ENCODE measurements at places on chromosomes 3 and 15.

DNA sequence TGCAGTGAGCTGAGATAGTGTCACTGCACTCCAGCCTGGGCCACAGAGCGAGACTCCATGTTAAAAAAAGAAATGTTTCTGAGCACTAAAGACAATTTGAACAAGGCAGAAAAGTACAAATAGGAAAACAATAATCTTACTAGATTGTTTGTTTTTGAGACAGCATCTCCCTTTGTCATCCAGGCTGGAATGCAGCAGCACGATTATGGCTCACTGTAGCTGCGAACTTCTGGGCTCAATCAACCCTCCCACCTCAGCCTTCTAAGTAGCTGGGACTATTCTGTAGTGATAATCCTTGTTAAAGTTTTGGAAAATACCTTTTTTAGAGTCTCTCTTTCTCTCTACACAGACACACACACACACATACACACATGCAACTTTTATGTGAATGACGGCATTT, 107.1 kb downstream of the LPP start:
- no peak for DNase-seq

DNA sequence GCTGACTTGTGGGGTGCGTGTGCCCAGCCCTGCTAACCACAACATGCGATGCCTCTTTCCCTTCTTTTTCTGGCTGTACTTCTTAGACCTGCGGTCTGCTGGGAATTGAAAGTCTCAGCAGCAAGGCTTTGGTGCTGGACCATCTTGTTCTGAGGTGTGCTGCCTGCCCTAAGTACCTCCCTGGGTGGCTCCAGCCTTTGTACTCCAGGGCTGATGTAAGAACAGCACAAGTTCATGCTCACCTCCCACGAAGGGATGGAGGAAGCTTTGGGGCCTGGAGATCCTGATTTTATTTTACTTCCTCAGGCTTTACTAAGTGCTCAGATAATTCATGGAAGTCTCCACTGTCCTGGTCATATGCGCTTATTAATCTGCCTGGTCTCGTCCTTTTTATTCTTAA, 28.9 kb downstream of the FAM43A start:
- DNase-seq, result no peak

GRCh38 chr3:197425485-197426120, 127.2 kb upstream of the DLG1 start:
- DNase-seq, result no peak

DNA sequence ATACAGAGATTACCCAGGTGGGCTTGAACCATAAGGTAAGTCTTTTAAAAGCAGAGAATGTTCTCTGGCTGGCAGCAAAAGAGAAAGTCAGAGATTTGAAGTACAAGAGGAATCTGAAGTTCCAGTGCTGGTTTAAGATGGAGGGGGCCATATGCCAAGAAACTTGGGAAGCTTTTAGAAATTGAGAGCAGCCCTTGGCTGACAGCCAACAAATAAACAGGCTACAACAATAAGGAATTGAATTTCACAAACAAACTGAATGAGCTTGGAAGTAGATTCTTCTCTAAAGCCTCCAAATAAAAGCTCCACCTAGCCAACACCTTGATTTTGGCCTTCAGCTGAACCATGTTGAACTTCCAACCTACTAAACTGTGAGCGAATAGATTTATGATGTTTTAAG, 85.7 kb downstream of the TRIM42 start:
- DNase-seq, result no peak

GRCh38 chr3:53807117-53807810, 39.0 kb downstream of the CHDH start:
- DNase-seq, result no peak

GRCh38 chr15:25089577-25089976, 134.8 kb downstream of the SNRPN start:
- DNase-seq, result no peak

DNA sequence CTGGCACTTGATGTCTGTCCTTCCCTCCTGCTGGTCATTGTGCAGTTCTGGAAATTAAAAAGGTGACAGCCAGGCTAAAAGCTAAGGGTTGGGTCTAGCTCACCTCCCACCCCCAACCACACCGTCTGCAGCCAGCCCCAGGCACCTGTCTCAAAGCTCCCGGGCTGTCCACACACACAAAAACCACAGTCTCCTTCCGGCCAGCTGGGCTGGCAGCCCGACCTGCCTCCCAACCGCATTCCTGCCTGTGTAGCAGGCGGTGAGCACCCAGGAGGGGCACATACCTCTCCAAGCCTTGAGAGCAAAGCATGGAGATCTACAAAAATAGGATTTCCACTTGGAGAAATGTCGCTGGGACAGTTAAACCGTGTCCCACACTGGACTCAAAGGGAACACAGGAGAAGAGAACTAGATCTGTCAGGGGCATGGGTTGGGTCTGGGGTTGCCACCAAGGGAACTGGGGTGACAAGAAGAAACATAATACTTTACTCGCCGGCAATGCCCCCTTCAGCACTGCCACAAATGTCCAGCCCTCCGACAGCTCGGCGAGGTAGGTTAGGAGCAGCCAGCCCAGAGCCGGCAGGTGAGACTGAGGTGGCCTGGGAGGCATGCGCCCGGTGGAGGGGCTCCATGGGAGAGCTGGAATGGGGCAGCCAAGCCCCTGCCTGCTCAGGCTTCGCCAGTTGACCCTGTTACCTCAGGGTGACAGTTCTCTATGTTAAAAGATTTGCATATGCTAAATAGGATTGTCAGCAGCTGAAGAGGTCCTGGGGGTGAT, 52.2 kb downstream of the EXOG start:
- no peak for DNase-seq

DNA sequence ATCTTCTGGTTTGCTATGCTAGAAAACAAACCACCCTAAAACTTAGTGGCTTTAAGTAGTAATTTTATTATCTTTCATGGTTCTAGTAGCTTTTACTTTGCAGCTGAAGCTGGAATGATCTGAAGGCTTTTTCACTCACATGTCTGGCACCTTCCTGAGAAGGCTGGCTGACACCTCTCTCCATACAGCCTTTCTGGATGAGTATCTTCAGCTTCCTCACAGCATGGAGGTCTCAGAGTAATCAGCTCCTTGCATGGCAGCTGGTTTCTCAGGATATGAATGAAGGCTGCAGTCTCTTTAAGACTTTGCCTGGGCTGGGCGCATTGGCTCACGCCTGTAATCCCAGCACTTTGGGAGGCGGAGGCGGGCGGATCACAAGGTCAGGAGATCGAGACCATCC, 50.0 kb downstream of the TNIK start:
- DNase-seq, result no peak

GRCh38 chr3:190008432-190008831, 112.3 kb downstream of the P3H2 start:
- no peak for DNase-seq

DNA sequence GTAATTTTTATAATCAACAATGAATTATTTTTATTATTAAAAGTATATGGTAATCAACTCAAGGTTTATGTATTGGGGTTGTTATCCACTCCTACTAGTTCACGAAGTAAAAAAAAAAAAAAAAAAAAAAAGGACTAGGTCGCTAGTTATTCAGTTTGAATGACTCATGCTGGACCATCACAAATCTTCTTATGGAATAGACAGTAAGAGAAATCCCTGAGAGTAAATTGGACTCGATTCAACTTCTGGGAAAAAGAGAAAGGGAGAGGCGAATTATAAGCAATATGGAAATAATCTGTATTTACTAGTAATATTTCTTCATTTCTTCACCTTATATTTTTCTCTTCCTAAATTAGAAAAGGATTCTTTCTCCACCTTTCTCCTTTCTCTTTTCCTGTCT, 2.0 kb downstream of the MYEF2 start:
- DNase-seq, result no peak

- no peak for DNase-seq
Observed at GRCh38 chr3:55017876-55018275, 90.0 kb upstream of the LRTM1 start.

- no peak for DNase-seq
Observed at GRCh38 chr15:55247311-55247710, 42.3 kb downstream of the RAB27A start.

- no peak for DNase-seq
Observed at GRCh38 chr3:171028779-171029232, 2.3 kb upstream of the SLC2A2 start.

DNA sequence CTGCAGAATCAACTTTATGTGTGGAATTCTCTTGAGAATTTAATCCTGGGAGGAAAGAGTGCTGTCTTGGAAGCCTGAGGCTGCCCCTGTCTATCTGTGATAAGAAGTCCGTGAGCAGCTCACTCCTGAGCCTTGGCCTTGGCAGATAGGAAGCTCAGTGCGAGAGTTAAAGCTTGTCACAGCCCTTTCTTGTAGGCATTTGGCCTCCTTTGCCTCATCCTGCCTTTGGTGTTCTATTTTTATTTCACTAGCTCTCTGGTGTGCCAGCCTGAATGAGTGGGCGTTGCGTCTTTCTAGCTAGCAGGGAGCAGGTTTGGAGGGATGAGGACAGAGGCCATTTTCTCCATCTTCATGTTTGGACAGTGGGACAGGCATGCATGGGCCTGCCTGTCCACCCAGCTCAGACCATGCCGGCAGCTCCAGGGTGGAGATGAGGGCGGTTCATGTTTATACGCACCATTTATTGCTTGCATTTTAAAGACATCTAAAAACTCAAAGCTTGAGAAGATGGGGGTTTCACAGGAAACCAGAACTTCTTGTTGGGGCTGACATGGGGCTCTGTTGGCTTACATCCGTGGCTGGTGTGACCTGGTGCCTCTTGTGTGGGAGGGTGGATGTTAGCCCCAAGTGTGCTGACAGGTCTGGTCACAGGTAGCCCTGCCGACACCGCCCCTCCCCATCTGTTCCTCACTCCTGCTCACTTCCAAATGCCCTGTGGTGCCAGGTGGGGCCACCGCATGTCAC, 29.8 kb downstream of the IRAK2 start:
- peak; percentile 80 for DNase-seq

GRCh38 chr3:156379327-156379726, 175.6 kb downstream of the SSR3 start:
- no peak for DNase-seq

Data from CD4-positive, alpha-beta T cell treated with Interleukin-17A for 1 hour (primary cell).